ENCODE measurements at places on chromosomes 16 and 17.

GRCh38 chr17:73639932-73640331 lies 4.3 kb downstream of the SDK2 start:
- DNase-seq: no peak

- no peak for DNase-seq
Measured at GRCh38 chr17:50182783-50183420, 17.1 kb downstream of the SGCA start.

GRCh38 chr17:13346996-13347762 lies 254.6 kb downstream of the HS3ST3A1 start:
- no peak for DNase-seq

GRCh38 chr17:10063730-10064241 lies 134.6 kb downstream of the GAS7 start:
- DNase-seq: no peak

DNA sequence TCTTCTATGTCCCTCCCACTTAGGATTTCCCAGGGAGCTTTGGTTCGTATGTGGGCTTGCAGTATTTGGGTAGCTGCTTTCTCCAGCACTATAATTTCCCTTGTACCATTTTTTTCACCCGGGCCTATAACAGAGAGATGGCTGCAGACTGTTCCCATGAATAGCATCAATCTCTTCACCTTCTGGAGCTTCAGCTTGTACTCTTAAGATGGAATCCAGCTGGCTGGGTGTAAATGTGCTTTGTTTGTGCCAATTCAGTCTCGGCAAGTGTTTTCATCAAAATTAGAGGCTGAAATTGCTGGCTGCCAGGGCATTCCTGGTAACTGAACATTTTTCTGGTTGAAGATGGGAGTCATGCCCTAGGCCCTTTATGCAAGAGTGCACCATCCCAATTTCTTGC lies 12.2 kb upstream of the CPD start:
- DNase-seq: no peak

DNA sequence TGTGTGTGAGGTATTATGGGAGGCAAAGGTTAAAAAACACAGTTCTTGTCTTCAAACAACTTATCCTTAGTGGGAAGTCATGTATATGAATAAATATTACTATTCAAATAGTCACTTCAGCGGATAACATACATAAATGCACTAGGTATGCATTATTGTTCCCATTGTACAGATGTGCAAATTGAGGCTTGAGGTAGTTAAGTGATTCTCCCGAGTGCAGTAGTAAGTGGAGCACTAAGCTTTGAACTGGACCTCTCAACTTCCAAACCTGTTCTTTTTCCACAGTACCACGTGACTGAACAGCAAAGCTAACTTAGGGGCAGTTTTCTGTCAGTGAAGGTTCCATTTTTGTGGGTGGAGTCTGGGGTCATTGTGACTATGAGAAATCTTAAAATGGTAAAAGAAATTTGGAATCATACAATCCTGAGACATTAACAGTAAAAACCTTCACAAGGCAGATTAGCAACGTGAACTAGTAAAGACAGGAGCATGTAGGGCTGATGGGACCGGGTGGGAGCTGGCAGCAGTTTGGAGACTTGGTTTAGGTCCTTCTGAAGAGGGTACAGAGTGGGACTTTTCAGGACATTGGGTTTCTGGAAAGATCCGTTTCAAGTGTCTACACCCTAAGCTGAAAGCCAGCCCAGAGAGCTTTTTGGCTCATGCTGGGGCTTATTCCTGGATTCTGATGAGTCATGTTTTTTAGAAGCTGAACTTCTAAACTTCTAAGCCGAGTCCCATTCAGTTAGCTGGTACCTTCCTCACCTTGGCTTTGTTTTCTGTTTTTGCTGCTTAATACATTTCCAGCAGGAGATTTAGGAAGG lies 204.9 kb downstream of the PRKCA start:
- no peak for DNase-seq

DNA sequence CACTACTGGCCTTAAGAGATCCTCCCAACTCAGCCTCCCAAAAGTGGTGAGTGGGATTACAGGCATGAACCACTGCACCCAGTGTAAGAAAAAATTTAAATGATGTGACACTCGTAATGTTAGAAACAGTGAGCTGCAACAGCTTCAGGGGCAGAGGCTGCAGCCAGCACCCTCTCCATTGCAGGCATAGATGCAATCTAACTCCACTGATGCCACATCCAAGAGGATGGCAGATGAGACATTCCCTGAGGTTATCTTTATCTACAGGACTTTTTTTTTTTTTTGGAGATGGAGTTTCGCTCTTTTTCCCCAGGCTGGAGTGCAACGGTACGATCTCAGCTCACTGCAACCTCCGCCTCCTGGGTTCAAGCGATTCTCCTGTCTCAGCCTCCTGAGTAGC lies 19.9 kb downstream of the ZCCHC14 start:
- DNase-seq: no peak

- DNase-seq: no peak
Measured at GRCh38 chr16:48067388-48067787, 88.4 kb downstream of the ABCC12 start.

- no peak for DNase-seq
Measured at GRCh38 chr17:76276461-76277299, 11.5 kb downstream of the UBALD2 start.

DNA sequence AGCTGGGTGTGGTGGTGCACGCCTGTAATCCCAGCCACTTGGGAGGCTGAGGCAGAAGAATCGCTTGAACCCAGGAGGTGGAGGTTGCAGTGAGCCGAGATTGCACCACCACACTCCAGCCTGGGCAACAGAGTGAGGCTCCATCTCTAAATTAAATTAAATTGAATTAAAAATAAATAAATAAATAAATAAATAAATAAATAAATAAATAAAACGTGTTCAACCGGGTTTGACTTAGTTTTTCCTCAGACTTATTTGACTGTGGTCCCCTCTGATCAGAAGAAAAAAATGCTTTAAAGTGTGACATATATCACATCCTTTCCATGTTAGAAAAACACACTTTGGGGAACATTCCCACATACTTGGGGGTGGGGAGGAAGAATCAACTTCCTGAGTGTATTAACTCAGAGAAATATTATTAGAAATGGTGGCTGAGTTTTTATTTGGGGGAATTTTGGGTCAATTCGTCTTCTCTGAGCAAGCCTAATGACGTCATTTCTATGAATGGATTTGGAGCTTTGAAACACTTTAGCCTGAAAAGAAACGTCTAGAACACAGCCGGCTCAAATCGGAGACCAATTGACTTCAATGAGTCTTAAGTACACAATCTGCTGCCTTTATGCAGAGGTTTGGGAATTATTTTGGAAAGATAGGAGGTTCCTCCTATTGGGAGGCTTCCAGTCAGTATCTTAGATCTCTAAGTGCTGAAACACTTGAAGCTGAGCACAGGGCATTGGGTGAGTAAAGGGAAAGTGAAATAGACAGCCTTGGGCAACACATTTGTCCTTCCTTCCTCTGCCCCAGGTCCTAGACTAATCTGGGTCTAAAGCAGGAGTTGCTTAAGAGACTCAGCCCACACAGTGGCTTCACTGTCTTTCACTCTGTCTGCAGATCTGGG lies 132.6 kb downstream of the PITPNC1 start:
- no peak for DNase-seq

DNA sequence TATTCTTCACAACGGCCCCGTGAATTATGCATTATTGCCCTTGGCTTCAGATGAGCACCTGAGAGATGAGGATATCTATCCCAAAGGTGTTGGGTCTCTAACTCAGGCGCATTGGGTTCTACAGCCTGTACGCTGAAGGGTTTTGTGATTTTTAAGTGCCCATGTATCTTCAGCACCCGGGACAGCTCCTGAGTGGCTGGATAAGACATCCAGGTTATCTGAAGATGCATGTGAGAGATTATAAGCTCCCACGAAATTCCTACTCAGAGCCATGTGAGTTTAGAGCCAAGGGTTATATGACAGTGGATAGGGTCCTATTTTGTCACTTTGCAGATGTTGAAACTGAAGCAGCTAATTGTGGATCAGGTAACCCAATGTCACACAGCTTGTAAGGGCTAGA lies 612.3 kb upstream of the EEF2KMT start:
- peak; percentile 46 for DNase-seq

Measured in mesothelial cell of epicardium (in vitro differentiated cells).